Mesendoderm (in vitro differentiated cells): ENCODE measurements at places on chromosomes 12 and 14.

DNA sequence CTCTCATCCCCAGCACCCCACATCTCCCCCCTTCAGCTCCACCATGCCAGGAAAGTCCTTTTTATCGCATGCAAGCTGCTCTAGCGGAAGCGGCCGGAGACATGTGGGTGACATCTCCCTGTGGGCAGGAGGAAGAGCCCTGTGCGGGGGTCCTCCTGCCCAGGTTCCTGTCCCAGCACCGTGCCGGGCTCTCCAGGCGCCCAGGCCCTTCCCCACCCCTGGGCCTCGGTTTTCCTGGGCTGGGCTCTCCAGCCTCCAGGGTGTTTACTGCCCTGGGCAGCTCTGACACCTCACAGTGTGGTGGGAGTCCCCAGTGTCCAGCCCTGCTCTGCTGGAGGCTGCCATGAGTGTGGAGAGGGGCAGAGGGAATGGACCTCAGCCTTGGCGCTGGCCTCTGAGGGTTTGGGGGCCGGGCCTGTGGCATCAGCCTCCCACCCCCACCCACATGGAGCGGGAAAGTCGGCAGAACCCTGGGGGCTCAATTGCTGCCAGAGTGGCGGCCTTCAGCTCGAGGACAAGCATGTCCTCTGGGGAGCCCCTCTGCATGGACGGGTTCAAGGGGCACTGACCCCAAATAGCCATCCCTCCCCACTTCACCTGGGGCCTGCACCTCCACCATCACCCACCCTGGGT is 16.9 kb downstream of the ASPG start:
- no peak for DNase-seq
- no peaks in the 10 kb centered on the region for H3K4me1 ChIP-seq
- H3K27me3 ChIP-seq = no peaks in the 10 kb centered on the region
- no peaks in the 10 kb centered on the region for H3K36me3 ChIP-seq
- H3K4me3 ChIP-seq = no peak overlapping the region
- H3K27ac ChIP-seq = no peak overlapping the region

GRCh38 chr12:45880533-45880932 is 109.8 kb downstream of the SCAF11 start:
- no peak overlapping the region for H3K4me3 ChIP-seq
- H3K27me3 ChIP-seq = no peaks in the 10 kb centered on the region
- peaks cover 5% of the 10 kb centered on the region for H3K4me1 ChIP-seq
- no peaks in the 10 kb centered on the region for H3K36me3 ChIP-seq
- DNase-seq = no peak
- no peak overlapping the region for H3K27ac ChIP-seq

- H3K27ac ChIP-seq = no peak overlapping the region
- peak; percentile 12 for DNase-seq
- H3K36me3 ChIP-seq = no peaks in the 10 kb centered on the region
- no peak overlapping the region for H3K4me3 ChIP-seq
- H3K27me3 ChIP-seq = no peaks in the 10 kb centered on the region
Measured at GRCh38 chr12:71900091-71900490, 38.6 kb upstream of the TPH2 start.

GRCh38 chr12:115023279-115024265 is 339.6 kb upstream of the TBX3 start:
- H3K27me3 ChIP-seq = no peaks in the 10 kb centered on the region
- DNase-seq = no peak
- no peaks in the 10 kb centered on the region for H3K4me1 ChIP-seq
- no peaks in the 10 kb centered on the region for H3K36me3 ChIP-seq
- H3K27ac ChIP-seq = no peak overlapping the region

GRCh38 chr12:63313139-63313538 is 162.1 kb upstream of the AVPR1A start:
- no peak overlapping the region for H3K4me3 ChIP-seq
- no peaks in the 10 kb centered on the region for H3K27me3 ChIP-seq
- no peak overlapping the region for H3K27ac ChIP-seq
- no peaks in the 10 kb centered on the region for H3K36me3 ChIP-seq
- H3K4me1 ChIP-seq = no peaks in the 10 kb centered on the region

DNA sequence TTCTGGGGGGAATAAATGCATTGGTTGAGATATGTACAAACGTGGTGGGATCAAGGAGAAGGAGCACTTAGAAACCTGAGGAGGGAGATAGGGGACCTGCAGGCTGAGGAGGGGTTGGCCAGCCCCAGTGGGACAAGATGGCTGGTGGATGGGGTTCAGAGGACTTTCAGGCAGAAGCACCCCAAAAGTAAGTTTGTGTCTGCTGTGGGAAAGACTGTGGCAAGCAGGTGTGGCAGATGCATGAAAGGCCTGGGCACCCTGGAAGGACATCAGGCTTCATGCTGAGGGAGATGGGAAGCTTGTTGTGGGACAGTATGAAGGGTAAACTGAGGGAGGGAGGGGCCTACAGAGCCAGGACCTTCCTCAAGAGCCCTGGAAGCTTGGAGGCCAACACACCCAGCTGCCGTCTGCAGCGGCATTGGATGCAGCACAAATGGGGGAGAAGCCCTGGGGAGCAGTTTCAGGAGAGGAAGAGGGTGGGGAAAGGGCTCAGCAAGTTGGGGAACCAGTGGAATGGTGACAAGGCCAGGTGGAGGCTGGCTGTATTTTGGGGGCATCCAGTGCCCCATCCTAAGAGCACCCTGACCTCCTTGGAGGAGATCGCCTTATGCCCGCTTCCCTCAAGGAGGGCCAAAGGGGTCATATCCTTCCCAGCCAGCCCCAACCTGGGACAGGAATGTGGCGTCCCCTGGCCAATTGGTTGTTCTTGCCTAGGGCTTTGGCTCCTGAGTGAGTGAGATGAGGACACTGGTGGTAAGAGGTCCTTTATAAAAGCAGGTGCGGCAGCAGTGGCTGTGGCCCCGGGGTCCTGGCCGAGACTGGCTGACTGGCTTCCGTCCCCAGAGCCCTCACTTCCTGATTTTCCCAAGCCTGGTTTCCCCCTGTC is 20.7 kb downstream of the NFKBIA start:
- H3K36me3 ChIP-seq = no peaks in the 10 kb centered on the region
- H3K4me1 ChIP-seq = no peaks in the 10 kb centered on the region
- no peaks in the 10 kb centered on the region for H3K27me3 ChIP-seq
- H3K27ac ChIP-seq = no peak overlapping the region

GRCh38 chr12:108543652-108544051 is 17.3 kb downstream of the SART3 start:
- H3K4me1 ChIP-seq = no peaks in the 10 kb centered on the region
- H3K27ac ChIP-seq = no peak overlapping the region

GRCh38 chr14:99749142-99749541 is 44.1 kb upstream of the EML1 start:
- H3K27ac ChIP-seq = no peak overlapping the region
- H3K4me3 ChIP-seq = no peak overlapping the region
- peak; percentile 48 for DNase-seq
- H3K4me1 ChIP-seq = no peaks in the 10 kb centered on the region

- no peaks in the 10 kb centered on the region for H3K27me3 ChIP-seq
- no peaks in the 10 kb centered on the region for H3K36me3 ChIP-seq
- peak; percentile 58 for DNase-seq
Measured at GRCh38 chr12:5070090-5070489, 26.4 kb downstream of the KCNA5 start.

DNA sequence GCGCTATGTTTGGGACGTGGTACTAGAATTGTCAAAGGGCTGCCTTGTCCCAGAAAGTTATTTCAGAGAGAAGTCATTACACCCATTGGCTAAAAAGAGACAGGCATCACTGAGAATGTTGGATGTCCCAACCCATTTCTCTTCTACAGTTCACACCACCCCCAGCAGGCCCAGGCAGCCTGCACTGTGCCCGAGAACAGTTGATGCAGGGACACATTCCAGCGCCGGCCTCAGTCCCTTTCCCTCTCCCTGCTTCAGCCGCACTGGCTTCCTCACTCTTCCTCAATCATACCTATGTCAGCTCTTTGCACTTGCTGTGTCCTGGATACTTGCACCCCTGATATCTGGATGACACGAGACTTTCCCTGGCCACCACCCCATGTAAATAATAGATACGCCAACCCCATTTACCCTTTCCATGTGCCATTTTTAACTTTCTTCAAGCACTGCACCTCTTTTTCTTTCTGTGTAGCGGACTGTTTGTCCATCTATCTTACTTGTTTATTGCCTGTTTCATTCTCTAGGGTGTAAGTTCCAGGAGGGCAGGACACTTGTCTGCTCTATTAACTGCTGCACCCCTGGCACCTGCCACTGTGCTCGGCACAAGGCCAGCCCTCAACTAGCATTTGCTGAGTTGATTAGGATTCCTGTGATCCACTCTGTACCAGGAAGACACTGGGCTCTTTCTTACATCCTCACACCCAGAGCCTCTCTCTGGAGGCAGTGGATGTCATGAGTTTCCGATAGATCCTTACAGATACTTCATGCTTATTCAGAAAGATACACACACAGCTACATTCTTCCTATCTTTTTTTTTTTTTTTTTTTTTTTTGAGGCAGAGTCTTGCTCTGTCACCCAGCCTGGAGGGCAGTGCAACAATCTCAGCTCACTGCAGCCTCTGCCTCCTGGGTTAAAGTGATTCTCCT is 76.6 kb upstream of the CEP83 start:
- no peaks in the 10 kb centered on the region for H3K4me1 ChIP-seq
- no peak overlapping the region for H3K27ac ChIP-seq
- H3K4me3 ChIP-seq = no peak overlapping the region
- DNase-seq = no peak
- H3K36me3 ChIP-seq = no peaks in the 10 kb centered on the region
- H3K27me3 ChIP-seq = no peaks in the 10 kb centered on the region

GRCh38 chr14:100384819-100385813 is 62.0 kb downstream of the SLC25A47 start:
- H3K36me3 ChIP-seq = no peaks in the 10 kb centered on the region
- H3K27me3 ChIP-seq = no peaks in the 10 kb centered on the region
- peak; percentile 48 for DNase-seq
- H3K4me3 ChIP-seq = no peak overlapping the region
- no peak overlapping the region for H3K27ac ChIP-seq

- H3K36me3 ChIP-seq = no peaks in the 10 kb centered on the region
- no peaks in the 10 kb centered on the region for H3K4me1 ChIP-seq
- H3K27me3 ChIP-seq = no peaks in the 10 kb centered on the region
- H3K4me3 ChIP-seq = no peak overlapping the region
Measured at GRCh38 chr12:45407981-45408728, 192.3 kb downstream of the ANO6 start.

GRCh38 chr14:61992139-61992538 is 229.9 kb downstream of the SNAPC1 start:
- no peaks in the 10 kb centered on the region for H3K27me3 ChIP-seq
- no peaks in the 10 kb centered on the region for H3K4me1 ChIP-seq
- no peaks in the 10 kb centered on the region for H3K36me3 ChIP-seq
- H3K4me3 ChIP-seq = no peak overlapping the region

GRCh38 chr12:65082406-65082805 is 38.7 kb downstream of the WIF1 start:
- no peaks in the 10 kb centered on the region for H3K36me3 ChIP-seq
- H3K27me3 ChIP-seq = no peaks in the 10 kb centered on the region
- no peak overlapping the region for H3K27ac ChIP-seq
- H3K4me3 ChIP-seq = no peak overlapping the region

GRCh38 chr12:1814266-1814665 is 6.1 kb upstream of the LRTM2 start:
- H3K27ac ChIP-seq = no peak overlapping the region

GRCh38 chr14:32561520-32561919 is 232.4 kb downstream of the AKAP6 start:
- H3K4me1 ChIP-seq = no peaks in the 10 kb centered on the region
- no peaks in the 10 kb centered on the region for H3K27me3 ChIP-seq

DNA sequence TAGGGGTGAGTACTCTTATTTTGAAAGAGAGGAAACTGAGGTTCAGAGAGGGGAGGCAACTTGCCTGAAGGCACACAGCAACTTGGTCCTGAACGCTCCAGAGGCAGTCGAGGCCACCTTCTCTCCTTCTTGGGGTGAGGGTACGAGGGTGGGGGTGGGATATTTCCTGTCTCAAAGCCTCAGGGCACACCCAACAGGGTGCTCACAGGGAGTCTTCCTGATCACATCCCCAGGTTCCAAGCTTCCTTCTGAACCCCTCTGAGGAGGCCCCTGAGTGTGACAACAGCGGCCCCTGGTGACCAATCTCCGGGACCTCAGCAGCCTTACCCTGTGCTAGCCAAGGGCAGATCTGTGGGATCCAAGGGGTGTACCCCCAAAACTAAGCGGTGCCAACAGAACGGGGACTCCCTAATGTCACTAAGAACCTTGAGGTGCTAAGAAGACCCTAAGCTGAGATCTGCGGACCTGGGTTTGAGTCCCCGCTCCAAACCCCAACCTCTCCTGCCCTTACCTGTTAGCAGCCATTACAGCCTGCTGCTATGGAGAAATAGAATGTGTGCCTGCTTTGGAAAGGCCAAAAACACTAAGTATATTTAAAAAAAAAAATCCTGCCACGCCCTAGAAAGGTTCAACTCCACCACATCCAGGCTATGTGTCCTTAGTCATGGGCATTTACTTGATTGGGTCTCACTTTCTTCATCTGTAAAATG is 57.9 kb downstream of the TRPV4 start:
- no peaks in the 10 kb centered on the region for H3K27me3 ChIP-seq
- DNase-seq = peak; percentile 72

GRCh38 chr14:103460415-103460814 is 62.2 kb downstream of the CKB start:
- no peak overlapping the region for H3K27ac ChIP-seq
- H3K4me1 ChIP-seq = peaks cover 2% of the 10 kb centered on the region
- no peak for DNase-seq
- no peaks in the 10 kb centered on the region for H3K36me3 ChIP-seq
- H3K27me3 ChIP-seq = no peaks in the 10 kb centered on the region
- no peak overlapping the region for H3K4me3 ChIP-seq

- no peaks in the 10 kb centered on the region for H3K36me3 ChIP-seq
- H3K27ac ChIP-seq = no peak overlapping the region
- no peak for DNase-seq
- no peak overlapping the region for H3K4me3 ChIP-seq
- H3K27me3 ChIP-seq = no peaks in the 10 kb centered on the region
Measured at GRCh38 chr14:81429028-81429427, 28.9 kb upstream of the STON2 start.

GRCh38 chr12:99732131-99732530 is 84.6 kb downstream of the GARIN6 start:
- H3K27me3 ChIP-seq = no peaks in the 10 kb centered on the region
- H3K4me1 ChIP-seq = peaks cover 3% of the 10 kb centered on the region
- no peak overlapping the region for H3K4me3 ChIP-seq

DNA sequence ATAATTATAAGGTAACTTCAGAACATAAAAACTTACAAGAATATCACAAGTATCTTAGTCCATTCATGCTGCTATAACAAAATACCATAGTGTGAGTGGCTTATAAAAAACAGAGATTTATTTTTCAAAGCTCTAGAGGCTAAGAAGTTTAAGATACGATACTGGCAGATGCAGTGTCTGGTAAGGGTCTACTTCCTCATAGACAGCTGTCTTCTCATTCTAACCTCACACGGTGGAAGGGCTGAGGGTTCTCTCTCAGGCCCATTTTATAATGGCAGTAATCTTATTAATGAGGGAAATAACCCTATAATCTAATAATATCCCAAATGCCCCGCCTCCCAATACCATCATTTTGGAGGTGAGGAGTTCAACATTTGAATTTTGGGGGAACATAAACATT is 23.7 kb upstream of the OSBPL8 start:
- H3K4me3 ChIP-seq = no peak overlapping the region
- H3K36me3 ChIP-seq = no peaks in the 10 kb centered on the region
- no peak overlapping the region for H3K27ac ChIP-seq
- DNase-seq = no peak
- H3K27me3 ChIP-seq = no peaks in the 10 kb centered on the region
